ENCODE measurements at places on chromosomes 7 and 10.
A peak's percentile ranks its signal among the peaks of the same experiment; 100 is the strongest.

DNA sequence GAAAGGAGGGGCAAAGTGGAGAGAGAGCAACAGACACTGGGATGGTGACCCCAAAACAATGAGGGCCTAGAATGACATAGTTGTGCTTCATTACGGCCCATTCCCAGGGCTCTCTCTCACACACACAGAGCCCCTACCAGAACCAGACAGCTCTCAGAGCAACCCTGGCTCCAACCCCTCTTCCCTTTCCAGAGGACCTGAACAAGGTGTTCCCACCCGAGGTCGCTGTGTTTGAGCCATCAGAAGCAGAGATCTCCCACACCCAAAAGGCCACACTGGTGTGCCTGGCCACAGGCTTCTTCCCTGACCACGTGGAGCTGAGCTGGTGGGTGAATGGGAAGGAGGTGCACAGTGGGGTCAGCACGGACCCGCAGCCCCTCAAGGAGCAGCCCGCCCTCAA is 20.7 kb downstream of the PRSS2 start:
- DNase-seq: no peak

- no peak for DNase-seq
These were observed 4.4 kb upstream of the MAD1L1 start for GRCh38 chr7:2237109-2237602.

DNA sequence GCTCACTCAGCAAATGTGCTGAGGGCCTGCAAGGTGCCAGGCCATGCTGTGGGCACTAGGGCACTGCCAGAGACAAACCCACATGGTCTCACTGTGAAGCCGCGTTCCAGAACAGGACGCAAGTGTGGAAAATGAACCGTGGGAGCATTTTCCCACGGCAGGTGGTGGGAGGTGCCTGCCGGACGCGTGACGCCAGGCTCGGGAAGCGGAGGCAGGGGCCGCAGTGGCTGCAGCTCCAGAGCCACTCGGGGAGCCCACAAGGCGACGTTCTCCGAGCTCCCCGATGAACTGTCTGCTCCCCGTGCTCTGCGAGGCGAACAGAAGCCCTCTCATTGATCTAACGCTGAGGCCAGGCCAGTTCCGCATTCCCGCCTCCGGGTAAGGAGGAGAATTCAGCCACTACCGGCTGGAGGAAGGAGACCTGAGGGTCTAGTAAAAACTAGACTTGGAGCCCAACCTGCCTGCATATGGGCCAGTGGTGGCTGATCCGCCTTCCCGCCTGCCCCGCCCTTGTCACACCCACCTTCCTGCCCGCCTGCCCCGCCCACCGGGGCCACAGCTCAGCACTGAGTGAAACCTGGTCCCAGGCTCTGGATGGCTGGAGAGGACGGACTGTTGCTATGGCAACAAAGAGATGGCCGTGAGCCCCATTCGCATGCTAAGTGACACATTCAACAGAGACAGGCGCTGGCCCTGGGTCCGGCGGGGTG is 13.1 kb downstream of the ADGRA1 start:
- DNase-seq: no peak

- DNase-seq: no peak
These were observed 291.3 kb downstream of the PTEN start for GRCh38 chr10:88154596-88155250.

GRCh38 chr10:68106656-68107055 is 2.6 kb upstream of the MYPN start:
- no peak for DNase-seq

DNA sequence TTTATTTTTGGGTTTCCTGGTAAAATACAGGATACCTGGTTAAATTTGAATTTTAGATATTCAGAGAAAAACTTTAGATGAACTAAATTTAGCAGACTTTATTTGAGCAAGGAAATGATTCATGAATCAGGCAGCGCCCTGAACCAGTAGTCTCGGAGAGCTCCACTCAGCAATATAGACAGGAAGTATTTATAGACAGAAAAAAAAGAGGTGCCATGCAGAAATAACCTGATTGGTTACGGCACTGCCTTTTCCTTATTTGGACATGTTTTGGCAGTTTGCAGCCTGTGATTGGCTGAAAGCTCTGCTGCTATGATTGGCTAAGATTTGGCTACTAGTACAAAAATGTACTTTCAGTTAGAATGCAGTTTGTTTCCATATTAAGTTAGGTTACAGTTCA is 198.3 kb upstream of the DKK1 start:
- no peak for DNase-seq

GRCh38 chr7:95478272-95479037 is 7.3 kb upstream of the ASB4 start:
- DNase-seq: no peak

DNA sequence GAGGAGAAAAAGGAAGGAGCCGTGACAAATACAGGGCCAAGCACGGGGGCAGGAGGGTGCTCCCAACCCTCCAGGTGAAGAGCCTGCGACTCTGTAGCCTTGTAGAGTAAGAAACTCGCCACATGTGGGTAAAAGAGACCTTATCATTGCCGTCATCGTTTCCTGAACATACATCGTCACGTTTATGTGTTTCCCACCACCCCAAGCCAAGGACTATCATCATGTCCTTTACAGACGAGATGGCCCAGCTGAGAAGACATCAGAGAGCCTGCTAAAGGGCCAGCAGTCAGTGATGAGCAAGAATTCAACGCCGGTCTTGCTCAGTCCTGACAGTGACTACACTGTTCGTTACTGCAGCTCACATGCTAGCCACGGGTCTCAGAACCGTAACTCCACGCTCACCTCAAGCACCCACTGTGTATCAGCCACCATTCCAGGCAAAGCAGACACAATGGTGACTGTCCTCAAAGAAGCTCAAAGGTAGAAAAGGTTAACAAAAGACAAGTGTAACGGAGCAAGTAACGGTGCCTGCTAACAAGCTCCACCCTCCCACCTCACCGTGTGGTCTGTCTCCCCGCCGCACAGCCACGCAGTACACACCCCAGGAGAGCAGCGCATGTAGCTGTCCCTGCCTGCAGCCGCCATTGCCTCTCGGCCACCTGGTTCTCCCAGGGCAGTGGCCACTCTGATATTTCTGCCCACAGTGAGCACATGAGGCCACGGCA is 147.8 kb downstream of the MAD1L1 start:
- DNase-seq: no peak

- no peak for DNase-seq
These were observed 260.8 kb upstream of the HABP2 start for GRCh38 chr10:113292086-113292485.

DNA sequence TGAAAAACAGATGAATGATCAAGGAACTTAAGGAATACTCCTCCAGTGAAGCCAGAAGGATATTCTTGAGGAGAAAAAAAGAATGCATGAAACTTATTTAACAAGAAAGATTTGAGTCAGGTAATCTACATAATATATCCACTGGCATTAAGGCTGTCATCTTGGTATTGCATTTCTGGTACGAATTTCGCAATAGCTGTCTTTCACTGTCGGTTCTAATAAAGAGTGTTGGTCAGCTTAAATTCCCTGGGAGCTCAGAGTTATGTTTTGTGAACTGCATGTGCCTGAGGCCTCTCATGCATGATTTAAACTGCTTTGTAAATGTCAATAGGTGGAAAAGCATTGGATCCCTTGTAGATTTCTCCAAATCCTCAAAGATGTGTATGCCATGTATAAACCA is 565.3 kb upstream of the GALNT17 start:
- DNase-seq: no peak

DNA sequence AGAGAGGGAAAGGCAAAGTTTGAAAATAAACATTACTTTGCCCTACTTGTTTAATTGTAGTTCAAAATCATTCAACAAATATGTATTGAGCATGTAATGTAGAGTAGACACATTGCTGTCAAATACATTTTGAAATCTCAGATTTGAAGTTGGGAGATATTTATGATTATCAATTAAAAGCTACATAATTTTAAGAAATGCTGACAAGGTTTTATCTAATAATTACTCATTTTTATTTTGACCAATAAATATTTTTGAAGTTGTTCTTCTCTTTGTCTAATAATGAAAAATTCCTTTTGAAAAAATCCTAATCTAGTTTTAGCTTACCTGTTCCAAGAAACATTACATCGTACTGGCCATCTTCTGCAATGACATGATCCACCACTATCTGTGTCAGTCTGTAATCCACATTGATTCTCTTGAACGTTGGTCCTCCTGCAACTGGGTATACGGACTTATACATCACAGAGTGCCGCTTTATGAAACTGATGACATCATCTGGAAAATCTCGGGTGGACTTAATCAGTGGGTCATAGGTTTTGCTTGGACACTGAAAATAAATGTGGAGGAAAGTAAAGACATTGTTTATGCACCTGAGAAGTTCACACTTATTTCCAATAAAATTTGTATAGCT is 164.7 kb downstream of the SEMA3D start:
- no peak for DNase-seq

DNA sequence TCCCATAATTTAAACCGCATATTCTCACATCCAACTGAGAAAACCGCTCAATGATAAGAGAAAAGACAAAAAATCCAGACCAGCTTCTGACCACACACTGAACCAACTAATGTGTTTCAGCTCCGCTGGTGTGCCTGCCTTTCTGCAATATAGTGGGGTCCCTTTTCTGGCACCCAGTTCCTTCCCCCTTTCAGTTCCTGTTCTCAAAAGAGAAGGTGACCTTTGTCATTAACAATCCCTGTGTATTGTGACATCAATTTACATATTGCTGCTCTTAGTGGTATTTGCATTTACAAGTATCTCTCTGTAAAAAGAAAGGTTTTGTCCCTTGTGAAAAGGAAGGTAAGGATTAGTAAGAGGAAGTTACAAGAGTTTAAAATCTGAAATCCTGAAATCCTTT is 1.4 kb downstream of the PPP1R17 start:
- no peak for DNase-seq

- DNase-seq: no peak
These were observed 354 bp upstream of the GIMAP5 start for GRCh38 chr7:150736864-150737263.

DNA sequence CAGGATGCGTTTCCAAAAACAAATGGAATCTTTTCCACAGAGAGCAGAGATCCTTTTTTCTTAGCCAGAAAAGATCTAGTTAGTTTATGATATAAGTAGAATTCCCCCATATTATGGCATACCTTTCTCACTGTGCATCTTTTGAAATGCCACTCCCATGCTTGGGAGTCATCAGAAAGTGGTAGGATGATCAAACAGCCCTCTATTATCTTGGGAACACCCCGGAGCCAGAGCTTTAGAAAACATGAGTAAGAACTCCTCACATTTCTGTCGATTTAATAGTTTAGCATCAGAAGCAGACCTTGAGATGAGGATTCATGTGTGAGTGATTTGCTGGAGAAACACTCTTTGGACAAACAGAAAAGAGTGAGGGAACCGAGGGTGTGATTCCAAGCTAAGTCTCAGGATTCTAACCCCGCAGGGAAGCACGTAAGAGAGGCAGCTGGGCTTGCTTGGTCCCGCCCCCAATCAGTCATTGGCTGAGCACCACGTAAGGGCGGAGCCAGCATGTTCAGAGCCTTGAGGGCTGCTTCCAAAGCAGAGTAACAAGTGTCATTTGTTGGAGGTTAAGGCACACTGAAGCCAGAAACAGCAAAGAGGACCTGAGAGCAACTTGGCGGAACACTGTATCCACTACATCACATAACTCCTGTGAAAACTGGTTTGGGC is 43.7 kb upstream of the NXPH1 start:
- DNase-seq: no peak

DNA sequence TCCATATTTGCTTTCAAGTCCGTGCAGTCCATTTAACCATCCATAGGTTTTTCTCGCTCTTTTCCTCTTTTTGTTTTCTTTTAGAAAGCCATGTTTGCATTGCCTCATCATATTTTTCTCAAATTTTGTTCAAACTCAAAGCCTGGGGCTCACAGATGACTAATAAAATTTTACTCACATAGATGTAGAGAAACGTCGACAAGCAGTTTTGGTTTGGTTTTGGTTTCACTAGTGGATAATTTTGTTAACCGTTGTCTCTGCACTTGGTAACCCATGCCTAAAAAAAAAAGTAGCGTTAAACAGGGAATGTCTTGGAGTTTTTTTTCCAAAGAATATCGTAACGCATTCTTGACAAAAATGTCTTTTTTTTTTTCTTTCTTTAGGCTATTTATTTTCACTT is 344.2 kb upstream of the GALNT17 start:
- peak; percentile 49 for DNase-seq

GRCh38 chr10:86179153-86179524 is 187.5 kb downstream of the GRID1 start:
- DNase-seq: no peak

GRCh38 chr10:13158401-13158800 is 3.0 kb upstream of the MCM10 start:
- no peak for DNase-seq

GRCh38 chr10:131574707-131575430 is 263.3 kb upstream of the TCERG1L start:
- DNase-seq: no peak

GRCh38 chr7:128188396-128189230 is 52.5 kb upstream of the LEP start:
- DNase-seq: no peak

- DNase-seq: no peak
These were observed 694 bp upstream of the WASL start for GRCh38 chr7:123749537-123749857.

DNA sequence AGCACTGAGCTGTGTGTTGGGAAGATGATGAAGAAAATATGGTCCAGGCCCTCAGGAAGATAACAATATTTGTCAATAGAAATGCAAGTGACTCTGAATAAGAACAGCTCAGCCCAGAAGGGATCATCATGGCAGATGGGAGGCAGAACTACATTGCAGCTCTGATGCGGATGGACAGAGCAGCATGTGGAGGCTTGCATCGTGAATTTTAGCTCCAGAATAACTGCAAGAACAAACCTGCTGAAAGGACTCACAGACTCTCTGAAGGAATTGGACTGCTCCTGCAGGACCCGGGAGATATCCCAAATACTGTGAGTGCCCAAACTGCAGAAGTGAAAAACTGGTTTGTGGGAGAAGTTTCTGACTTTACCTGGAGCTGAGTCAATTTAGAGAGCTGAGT is 80.6 kb upstream of the LAMB4 start:
- DNase-seq: no peak

DNA sequence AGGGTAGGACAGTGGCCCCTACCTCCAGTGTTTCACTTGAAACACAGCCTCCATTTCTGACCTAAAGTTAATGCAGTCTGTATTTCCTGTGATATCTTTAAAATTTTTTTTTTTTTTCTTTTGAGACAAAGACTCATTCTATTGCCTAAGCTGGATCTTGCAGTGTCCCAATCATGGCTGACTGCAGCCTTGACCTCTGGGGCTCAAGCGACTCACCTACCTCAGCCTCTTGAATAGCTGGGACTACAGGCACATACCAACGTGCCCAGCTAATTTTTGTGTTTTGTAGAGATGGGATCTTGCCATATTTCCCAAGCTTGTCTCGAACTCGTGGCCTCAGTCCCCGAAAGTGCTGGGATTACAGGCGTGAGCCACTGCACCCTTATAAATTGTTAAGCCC is 16.7 kb upstream of the MGAM2 start:
- no peak for DNase-seq

GRCh38 chr7:157495594-157495993 is 158.8 kb downstream of the DNAJB6 start:
- no peak for DNase-seq

Data from central memory CD4-positive, alpha-beta T cell (primary cell).